ENCODE measurements at places on chromosomes 4 and X.

DNA sequence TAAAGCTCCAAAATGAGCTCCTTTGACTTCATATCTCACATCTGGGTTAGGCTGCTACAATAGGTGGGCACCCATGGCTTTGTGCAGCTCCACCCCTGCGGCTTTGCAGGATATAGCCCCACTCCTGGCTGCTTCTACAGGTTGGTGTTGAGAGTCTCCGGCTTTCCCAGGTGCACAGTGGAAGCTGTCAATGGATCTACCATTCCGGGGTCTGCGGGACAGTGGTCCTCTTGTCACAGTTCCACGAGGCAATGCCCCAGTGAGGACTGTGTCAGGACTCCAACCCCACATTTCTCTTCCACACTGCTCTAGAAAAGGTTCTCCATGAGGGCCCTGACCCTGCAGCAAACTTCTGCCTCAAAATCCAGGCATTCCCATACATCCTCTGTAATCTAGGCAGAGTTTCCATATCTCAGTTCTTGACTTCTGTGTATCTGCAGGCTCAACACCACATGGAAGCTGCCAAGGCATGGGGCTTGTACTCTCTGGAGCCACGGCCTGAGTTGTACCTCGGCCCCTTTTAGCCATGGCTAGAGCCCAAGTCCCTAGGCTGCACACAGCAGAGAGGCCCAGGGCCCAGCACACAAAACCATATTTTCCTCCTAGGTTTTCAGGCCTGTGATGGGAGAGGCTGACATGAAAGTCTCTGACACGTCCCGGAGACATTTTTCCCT lies 342.8 kb downstream of the FAM47B start:
- DNase-seq, result no peak

DNA sequence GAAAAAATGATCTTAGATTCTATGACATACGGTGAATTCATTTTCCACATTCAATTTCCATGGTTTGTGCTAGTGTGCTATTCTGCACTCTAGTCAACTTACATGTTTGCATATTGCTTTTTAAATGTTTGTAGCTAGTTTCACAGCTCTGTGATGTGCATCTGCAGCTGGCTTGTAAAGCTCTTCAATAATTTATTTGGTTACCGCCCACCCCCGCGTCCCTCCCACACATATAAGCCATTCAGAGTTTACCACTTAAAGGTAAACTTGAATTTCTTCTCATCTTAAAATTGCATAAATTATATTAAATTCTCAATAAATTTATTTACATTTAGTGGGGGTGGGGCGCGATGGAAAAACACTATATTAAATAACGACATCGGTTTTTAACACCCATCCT lies 291 bp upstream of the NBDY start:
- DNase-seq, result no peak

GRCh38 chr4:130008461-130008860 lies 912.5 kb downstream of the C4orf33 start:
- no peak for DNase-seq

DNA sequence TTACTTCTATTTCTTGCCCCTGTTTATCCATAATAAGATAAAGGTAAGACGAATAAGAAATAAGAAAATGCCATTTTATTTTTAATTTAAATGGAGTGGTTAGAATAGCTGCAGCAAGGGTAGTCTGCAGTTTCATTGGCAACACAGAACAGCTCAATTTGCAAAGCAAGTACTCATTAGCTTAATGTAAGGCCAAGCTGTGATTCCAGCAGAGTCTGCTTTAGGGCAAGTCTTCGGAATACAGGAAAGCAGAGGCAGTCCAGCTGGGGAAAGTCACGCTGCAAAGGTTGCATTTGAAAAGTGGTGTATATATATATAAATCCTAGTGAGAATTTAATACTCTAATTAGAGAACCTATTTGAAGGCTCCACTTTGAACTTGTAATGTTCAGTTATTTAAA lies 59.0 kb downstream of the ANXA10 start:
- no peak for DNase-seq

DNA sequence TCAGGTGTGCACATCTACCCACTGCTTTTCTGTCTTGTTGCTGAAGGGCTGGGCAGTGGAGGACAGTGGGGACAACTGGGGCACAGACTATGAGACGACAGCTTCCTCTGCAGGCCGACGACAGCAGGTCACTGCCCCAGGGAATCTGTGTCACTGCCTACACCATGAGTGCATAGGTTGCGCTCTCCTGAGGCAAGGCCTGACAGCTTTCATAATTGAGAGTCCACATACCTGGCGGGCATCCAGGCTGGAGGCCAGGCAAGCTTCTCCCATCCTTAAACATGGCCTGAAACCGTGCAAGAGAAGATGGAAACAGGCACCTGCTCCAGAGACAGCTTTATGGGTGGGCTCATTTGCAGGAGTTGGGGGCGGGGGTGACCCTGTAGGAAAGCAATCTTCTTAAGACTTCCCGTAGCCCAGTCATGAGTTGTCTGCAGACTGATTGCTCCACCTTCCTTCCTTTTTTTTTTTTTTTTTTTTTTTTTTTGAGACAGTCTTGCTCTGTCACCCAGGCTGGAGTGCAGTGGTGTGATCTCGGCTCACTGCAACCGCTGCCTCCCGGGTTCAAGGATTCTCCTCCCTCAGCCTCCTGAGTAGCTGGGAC lies 2.9 kb downstream of the ANOS1 start:
- DNase-seq, result no peak

GRCh38 chr4:31045724-31046318 lies 325.7 kb downstream of the PCDH7 start:
- no peak for DNase-seq

DNA sequence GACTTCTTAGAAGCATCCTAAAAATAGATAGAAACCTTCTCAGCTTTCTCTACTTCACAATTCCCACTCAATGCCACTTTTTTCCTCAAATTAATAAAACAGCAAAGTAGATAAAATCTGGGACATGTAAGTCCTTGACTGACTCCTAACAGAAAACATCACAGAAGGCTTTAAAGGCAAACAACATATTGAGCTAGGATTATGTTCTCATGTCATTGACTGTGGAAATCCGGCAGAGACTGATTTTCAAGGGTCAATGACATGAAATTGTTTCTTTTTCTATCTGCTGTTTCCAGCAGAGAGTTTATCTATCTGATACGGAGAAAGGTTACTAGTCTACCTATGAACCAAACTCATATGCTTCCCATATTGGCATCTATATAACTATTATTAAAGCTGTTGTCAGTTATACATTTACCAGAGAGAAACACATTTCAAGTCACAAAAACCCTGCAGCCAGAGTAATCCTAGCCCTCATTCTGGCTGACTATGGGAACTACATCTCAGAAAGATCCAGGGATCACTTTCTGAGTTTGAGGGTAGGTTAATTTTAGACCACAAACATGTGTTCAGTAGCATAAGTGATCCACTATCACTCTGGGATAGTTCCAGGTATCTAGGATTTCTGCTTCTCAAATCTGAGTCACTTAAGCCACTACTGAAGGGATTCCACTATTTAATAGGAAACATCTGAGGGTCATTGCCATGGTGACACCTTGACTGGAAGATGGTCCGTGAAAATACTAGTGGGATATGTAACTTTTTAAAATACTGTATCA lies 147.6 kb downstream of the PPP3CA start:
- no peak for DNase-seq

- no peak for DNase-seq
Measured at GRCh38 chr4:39302901-39303300, 63.3 kb downstream of the RFC1 start.

Data from NCI-H1930 (cell line).